ENCODE measurements at places on chromosomes 5 and 9.

GRCh38 chr5:154577416-154577815, 99.4 kb upstream of the HAND1 start:
- peaks cover 17% of the 10 kb centered on the region for H3K27me3 ChIP-seq
- H3K4me1 ChIP-seq, result no peaks in the 10 kb centered on the region
- no peak for DNase-seq

DNA sequence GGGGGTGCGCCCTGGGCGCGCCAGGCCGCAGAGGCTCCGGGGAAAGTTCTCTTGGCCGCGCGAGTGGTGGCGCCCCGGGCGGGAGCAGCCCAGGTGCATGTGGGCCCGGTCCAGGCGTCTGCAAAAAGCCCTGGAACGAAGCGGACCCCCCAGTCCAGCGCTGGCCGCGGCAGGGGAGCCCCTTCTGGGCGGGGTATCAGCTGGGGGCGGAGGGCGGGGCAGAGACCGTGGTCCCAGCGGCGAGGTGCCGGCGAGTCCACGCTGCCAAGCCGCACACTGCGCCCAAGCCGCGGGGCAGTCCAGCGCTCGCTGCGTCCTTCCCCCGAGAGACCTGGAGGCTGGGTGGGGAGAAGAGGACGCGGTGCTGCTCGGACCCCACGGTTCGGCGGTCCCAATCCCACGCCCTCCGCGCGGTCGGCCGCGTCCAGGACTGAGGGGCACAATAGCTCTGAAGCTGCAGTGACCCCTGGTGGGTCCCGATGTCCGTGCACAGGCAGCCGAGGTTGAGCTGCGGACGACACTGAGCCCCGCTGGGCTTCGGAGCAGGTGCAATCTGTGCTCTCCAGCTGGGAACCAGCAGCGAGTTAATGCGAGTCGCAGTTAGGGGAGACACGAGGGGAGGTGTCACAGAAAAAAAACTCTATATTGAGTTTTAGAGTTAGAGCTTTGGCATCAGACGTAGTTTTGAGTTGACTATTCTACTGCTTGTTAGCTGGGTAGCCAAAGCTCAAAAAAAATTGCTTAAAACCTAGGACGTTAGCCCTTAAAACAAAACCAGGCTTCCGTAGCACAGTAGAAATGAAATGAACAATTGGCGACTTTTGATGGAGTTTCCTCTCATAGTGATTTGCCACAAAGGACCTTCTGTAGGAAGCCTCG, 1.1 kb upstream of the EPB41L4A start:
- peaks cover 19% of the 10 kb centered on the region for H3K4me1 ChIP-seq
- peak; percentile 92 for DNase-seq
- H3K4me3 ChIP-seq, result peak overlapping the region; percentile 98
- H3K36me3 ChIP-seq, result no peaks in the 10 kb centered on the region

DNA sequence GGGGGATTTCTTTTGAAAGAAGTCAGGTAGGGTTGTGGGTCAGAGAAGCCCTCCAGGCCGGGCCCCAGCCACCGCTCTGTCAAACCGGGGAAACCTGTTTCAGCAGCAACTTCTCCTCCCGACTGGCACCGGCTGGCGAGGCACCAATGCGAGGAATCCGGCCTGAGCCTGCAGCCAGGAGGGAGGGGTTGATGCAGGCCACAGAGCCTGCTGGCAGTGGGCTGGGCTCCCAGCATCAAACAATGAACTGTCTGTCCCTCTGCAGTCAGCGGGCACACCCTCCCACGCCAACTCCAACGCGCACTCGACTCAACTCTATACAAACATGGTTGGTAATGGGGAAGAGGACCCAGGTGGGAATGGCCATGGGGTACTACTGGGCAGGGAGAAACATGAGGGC, 12.1 kb downstream of the PCDH1 start:
- peaks cover 72% of the 10 kb centered on the region for H3K4me1 ChIP-seq
- H3K36me3 ChIP-seq, result peaks cover 26% of the 10 kb centered on the region
- no peak overlapping the region for H3K4me3 ChIP-seq
- H3K27me3 ChIP-seq, result peaks cover 4% of the 10 kb centered on the region

- H3K27me3 ChIP-seq, result no peaks in the 10 kb centered on the region
- no peak overlapping the region for H3K4me3 ChIP-seq
- no peak for DNase-seq
- H3K36me3 ChIP-seq, result no peaks in the 10 kb centered on the region
Observed at GRCh38 chr5:58315794-58316193, 144.1 kb downstream of the PLK2 start.

DNA sequence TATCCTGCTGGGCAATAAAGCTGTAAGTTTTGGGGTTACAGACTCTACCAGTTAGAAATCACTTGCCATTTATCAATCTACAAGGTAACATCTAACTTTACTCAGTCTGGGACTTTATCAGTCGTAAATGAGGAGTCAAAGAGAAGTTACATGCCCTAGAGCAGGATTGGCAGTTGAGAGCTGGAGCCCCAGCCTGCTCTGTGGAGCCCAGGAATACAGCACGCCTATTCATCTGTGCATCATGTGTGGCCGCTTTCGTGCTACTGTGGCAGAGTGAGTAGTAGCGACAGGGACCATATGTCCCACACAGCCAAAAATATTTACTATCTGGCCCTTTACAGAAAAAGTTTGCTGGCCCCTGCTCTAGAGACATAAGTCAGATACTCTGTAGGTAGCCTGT, 152.5 kb upstream of the NTRK2 start:
- no peaks in the 10 kb centered on the region for H3K27me3 ChIP-seq
- no peak overlapping the region for H3K27ac ChIP-seq
- no peaks in the 10 kb centered on the region for H3K4me1 ChIP-seq
- no peak for DNase-seq

DNA sequence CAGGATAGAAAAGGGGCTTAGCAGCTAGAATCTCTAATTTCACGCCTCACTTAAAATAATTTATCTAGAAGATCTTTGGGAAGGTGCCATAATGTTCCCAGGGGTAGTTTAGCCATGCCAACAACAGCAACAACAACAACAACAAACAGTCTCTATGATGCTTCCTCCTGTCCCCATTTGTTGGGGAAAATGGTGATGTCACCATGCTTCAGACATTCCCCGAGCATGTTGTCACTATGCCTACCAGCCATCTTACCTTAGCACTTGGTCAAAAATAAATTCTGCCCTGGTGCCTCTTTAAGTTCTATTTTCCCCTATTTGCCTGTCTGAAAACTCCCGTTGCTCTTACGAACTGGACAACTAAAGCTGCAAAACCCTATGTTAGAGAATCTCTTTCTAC, 76.6 kb downstream of the KCNN2 start:
- H3K27ac ChIP-seq, result no peak overlapping the region
- no peaks in the 10 kb centered on the region for H3K4me1 ChIP-seq
- H3K27me3 ChIP-seq, result no peaks in the 10 kb centered on the region
- no peak overlapping the region for H3K4me3 ChIP-seq
- no peaks in the 10 kb centered on the region for H3K36me3 ChIP-seq

GRCh38 chr5:172743112-172743959, 27.7 kb downstream of the DUSP1 start:
- H3K27me3 ChIP-seq, result no peaks in the 10 kb centered on the region
- H3K4me3 ChIP-seq, result no peak overlapping the region
- no peak for DNase-seq
- no peaks in the 10 kb centered on the region for H3K36me3 ChIP-seq
- peaks cover 54% of the 10 kb centered on the region for H3K4me1 ChIP-seq
- H3K27ac ChIP-seq, result peak overlapping the region; percentile 40

DNA sequence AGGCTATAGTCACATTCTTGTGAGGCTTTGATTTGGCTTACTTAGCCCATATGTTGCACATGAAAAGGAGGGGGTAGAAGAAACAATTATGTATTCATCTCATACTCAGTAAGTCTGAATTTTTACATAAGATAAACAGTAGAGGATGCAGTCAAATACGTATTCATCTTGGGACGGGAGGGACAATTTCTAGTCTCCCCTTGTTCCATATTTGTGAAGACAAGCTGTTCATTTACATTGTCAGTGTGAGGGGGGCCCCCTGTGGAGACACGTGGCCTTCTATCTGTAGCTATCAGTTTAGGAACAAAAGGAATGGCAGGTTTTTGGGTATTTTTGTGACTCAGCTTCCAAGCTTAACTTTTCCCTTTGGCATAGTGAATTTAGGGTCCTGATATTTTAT, 49.2 kb upstream of the PPP1R2B start:
- no peaks in the 10 kb centered on the region for H3K36me3 ChIP-seq
- no peaks in the 10 kb centered on the region for H3K27me3 ChIP-seq
- H3K4me3 ChIP-seq, result no peak overlapping the region
- no peak for DNase-seq
- H3K4me1 ChIP-seq, result no peaks in the 10 kb centered on the region

GRCh38 chr9:114538241-114538640, 33.0 kb upstream of the WHRN start:
- H3K27ac ChIP-seq, result no peak overlapping the region
- no peak overlapping the region for H3K4me3 ChIP-seq
- H3K4me1 ChIP-seq, result no peaks in the 10 kb centered on the region
- H3K27me3 ChIP-seq, result no peaks in the 10 kb centered on the region
- no peak for DNase-seq

DNA sequence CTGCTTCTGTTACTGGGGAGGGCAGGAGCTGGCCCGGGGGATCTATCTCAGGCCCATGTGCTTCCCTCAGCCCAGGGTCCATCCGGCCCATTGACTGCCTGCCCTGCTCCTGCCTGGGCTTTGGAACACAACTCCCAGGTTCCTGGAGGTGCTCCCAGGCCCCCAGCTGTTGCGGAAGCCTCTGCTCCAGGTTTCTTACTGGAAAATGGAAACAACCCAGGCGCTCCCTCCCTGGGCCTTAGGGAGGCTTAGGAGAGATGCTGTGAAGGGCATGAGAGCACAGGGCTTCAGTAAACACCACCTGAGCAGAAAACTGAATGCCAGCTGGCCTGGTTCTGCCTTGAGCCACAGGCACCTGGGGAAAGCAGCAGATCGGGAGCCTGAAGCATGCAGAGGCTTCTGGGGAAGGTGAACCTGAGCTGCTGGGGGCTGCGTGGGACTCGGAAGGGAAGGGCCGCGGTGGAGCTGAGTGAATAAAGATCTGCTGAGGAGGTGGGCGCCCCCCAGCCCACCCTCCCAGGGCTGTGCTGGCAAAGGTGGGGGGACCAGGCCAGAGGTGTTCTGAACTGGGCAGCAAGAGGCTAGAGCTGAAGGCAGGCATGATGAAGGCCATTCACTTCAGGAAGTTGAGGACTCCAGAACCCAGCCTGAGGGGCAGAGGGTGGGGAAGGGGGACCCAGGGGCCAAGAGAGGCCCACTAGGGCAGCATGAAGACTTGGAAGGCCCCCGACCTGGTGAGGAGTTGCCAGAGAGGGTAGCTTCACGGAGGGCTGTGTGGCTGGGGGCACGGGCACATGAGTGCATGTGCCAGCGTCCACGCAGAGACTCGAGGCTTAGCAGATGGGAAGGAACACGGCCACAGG, 64.8 kb downstream of the SHB start:
- no peaks in the 10 kb centered on the region for H3K27me3 ChIP-seq
- H3K27ac ChIP-seq, result no peak overlapping the region
- H3K4me1 ChIP-seq, result peaks cover 38% of the 10 kb centered on the region
- DNase-seq, result no peak

DNA sequence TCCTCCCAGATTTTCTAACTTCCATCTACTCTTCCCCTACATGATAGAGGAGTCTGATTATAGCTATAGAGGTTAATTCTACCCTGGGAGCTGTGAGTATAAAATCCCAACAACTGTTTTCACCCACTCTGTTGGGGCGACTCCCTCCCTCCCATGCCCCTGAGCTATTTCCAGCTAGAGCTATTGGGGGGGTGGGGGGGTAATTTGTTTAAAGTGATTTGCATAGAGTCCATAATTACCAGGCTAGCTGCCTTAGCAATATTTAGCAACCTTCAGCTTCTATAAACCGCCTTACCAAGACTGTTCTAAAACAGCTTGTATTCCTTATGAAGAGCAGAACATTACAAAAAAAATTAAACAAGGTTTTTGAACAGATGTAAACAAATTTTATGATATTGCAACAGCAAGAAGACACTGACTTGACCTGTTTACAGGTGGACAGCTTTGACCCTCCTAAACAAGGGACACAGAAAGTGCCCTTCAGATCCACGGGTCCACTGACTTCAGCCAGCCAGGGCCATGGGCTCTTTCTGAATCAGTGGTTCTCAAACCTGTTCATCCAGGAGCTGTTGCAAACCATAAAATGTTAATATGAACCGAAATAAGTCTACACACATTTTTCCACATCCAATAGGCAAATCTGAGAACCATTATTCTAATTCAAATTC, 98.2 kb downstream of the OTULIN start:
- H3K4me1 ChIP-seq, result peaks cover 7% of the 10 kb centered on the region
- no peak for DNase-seq
- peaks cover 5% of the 10 kb centered on the region for H3K36me3 ChIP-seq
- no peaks in the 10 kb centered on the region for H3K27me3 ChIP-seq
- H3K4me3 ChIP-seq, result no peak overlapping the region

DNA sequence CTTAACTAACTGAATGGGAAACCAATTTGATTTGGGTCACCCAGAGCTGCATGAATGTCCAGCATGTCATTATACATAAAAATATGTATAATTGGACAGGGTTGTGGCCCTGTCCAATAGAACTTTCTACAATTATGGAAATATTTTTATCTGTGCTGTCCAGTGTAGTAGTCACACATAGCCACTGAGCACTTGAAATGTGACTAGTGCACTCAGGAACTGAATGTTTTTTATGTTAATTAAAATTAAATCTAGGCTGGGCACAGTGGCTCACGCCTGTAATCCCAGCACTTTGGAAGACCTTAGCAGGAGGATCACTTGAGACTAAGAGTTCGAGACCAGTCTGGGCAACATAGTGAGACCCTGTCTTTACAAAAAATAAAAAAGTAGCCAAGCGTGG, 18.6 kb downstream of the GARNL3 start:
- no peaks in the 10 kb centered on the region for H3K4me1 ChIP-seq
- H3K27ac ChIP-seq, result no peak overlapping the region
- H3K4me3 ChIP-seq, result no peak overlapping the region
- no peak for DNase-seq

- no peak overlapping the region for H3K4me3 ChIP-seq
- no peaks in the 10 kb centered on the region for H3K36me3 ChIP-seq
- H3K27ac ChIP-seq, result no peak overlapping the region
- no peaks in the 10 kb centered on the region for H3K27me3 ChIP-seq
- no peaks in the 10 kb centered on the region for H3K4me1 ChIP-seq
- no peak for DNase-seq
Observed at GRCh38 chr9:18544456-18544855, 70.5 kb downstream of the ADAMTSL1 start.

DNA sequence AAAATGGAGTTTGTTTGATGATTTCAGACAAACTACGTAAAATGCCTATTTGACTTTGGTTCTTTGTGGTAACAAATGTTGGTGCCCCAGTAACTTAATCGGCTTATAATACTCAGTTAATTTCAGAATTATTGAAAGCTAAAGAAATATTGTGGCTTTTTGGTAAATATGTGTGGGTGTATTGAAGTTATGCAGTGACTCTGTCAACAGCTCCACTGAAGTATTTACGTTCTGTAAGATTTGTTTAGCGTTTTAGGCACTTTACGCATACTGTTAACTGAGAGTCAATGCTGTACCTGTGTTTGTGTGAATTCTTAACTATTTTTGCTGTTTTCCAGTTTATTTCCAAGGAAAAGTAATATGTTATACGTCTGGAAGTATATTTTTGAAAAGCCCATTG, 2.2 kb downstream of the RAD23B start:
- peak overlapping the region; percentile 25 for H3K27ac ChIP-seq
- peaks cover 57% of the 10 kb centered on the region for H3K4me1 ChIP-seq
- H3K4me3 ChIP-seq, result peak overlapping the region; percentile 97

DNA sequence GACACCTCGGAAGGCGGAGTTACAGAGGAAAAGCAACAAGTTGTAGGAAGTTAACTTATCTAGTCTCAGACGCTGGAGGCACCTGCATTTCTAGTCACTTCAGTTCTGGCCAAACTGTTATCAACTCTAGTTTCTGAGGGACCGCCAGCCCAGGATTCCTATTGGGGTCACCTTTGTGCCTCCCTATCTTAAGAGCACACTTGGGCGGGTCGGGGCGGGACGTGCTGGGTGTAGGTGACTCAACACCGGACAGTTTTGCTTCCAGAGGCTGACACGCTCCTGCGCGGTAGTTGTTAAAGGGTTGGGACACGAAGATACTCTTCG, 679 bp upstream of the KDM4C start:
- peaks cover 21% of the 10 kb centered on the region for H3K4me1 ChIP-seq
- no peaks in the 10 kb centered on the region for H3K36me3 ChIP-seq
- DNase-seq, result no peak
- H3K27ac ChIP-seq, result peak overlapping the region; percentile 99
